ENCODE measurements at places on chromosomes 3 and 15.
A peak's percentile ranks its signal among the peaks of the same experiment; 100 is the strongest.

DNA sequence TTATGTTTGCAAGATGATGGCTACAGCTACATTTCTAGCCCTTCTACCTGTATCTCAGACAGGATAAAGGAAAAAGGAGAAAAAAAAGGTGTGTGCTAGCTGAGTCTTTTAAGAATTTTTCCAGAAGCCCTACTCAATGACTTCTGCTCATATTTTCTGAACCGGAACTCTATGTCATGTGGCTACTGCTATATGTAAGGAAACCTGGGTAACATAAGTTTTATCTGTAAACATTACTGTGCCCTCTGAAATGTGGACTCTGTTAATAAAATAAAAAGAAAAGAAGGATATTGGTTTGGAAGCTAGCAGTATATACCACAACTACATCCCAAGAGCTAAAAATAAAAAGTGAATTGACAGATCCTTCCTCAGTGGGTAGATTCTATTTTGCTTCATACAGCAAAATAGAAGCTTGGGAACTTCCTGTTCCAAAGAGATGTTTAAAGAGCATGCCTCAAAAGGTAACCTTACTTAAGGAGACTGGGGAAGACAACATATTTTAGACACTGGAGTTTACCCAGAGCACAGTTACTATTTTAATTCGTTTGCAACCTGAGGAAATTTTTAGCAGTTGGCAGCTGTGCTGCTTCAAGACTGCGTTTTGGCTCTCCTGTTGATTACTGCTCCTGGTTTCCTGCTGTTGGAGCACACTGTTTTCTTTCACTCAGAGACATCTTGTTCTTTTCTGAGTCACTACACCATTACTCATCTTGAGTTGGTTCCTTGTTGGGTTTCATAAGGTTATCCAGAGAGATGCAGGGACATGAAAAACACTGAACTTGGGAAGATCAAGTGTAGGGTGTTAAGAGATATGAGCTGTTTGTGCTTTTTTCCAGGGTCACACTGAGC lies 280.7 kb downstream of the NFKBIZ start:
- peak; percentile 66 for DNase-seq

DNA sequence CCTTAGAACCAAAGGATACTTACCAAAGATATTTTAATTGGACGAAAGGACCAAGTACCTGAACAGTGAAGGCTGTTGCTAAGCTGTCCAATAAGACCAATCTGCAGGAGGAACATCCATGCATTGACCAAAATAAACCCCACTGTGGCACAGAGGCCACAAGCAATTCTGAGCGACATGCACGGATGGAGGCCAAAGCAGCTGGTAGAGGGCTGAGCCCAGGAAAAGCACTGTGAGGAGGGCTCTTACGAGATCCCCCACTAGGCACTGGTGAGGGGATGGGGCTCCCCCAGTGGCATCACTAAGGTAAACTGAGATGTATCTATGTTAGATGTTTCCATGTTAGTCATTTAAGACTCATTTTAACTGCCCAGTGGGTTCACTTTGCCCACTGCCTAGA lies 720.2 kb upstream of the LMCD1 start:
- DNase-seq: no peak

GRCh38 chr3:17645074-17645698 lies 97.2 kb downstream of the TBC1D5 start:
- peak; percentile 70 for DNase-seq

GRCh38 chr15:25971053-25971452 lies 107.9 kb upstream of the ATP10A start:
- peak; percentile 1 for DNase-seq

GRCh38 chr15:63880744-63881143 lies 47.0 kb upstream of the HERC1 start:
- DNase-seq: no peak

DNA sequence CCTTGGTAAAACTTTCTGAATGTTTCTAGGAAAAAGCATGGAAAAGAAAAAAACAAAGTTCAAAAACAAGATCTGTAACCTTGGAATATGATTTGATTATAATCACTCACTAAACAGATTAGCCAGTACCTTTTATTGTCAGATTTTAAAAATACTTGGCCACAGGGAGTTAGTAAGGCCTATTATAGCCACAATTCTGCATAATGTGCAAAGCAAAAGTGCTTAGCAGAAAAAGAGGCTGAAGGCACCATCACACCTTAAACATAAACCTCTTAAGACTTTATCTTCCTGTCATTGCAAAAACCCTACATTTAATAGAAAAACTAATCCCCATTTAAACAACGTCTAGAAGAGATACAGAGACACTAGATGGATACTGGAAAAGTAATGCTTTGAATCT lies 41.8 kb downstream of the CHSY1 start:
- DNase-seq: no peak

DNA sequence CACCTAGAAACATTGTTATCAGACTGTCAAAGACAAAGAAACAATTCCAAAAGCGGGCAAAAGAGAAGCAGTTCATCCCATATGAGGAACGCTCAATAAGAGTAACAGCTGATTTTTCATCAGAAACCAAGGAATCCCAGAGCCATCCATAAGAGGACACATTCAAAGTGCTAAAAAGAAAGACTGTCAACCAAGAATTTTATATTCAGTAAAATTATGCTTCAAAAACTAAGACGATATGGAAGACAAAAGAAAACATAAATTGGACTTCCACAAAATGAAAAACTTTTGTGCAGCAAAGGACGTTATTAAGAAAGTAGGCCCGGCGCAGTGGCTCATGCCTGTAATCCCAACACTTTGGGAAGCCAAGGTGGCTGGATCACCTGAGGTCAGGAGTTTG lies 4.0 kb downstream of the LEO1 start:
- DNase-seq: no peak

DNA sequence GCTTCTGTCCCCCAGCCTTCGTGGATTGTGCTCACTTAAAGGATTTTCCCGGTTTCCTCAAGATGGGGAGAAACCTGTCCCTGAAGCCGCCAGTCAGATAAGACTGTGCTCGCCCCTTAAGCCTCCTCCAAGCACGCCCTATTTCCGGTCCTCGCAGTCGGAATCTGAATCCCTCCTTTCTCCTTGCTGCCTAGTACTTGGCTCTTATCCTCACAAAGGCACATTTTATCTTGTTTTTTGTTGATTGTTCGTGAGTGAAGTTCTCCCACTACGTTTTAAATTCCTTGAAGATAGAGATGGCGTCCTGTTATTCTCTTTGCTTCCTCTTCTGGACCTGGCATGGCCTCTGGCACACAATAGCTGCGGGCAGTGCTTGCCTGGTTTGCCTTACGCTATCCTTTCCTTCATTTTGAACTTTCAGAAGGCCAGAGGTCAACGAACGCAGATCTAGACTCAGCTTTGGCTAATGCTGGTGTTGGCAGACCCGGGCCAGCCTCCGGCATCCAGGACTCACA lies 1.7 kb downstream of the CLDN11 start:
- peak; percentile 50 for DNase-seq

- no peak for DNase-seq
Measured at GRCh38 chr3:15637131-15637951, 35.8 kb downstream of the BTD start.

DNA sequence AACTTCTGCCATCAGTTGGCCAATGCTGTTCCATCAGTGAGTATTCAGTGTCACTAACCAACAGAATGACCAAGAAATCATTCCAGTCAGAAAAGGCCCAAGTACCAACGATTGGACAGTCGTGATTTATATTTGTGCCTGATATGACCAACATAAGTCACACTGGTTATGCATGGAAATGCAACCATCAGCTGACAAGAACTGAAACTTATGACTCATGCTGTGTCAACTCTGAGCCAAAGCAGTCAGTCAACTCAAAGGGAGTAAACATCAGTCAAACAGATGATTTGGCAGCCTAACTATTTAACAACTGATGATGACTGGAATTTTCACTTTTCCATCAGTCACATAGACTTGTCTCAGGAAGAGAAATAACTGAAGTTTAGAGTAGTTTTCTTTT lies 142.4 kb downstream of the ANXA2 start:
- peak; percentile 6 for DNase-seq

GRCh38 chr3:38566215-38566528 lies 70.0 kb downstream of the EXOG start:
- no peak for DNase-seq

DNA sequence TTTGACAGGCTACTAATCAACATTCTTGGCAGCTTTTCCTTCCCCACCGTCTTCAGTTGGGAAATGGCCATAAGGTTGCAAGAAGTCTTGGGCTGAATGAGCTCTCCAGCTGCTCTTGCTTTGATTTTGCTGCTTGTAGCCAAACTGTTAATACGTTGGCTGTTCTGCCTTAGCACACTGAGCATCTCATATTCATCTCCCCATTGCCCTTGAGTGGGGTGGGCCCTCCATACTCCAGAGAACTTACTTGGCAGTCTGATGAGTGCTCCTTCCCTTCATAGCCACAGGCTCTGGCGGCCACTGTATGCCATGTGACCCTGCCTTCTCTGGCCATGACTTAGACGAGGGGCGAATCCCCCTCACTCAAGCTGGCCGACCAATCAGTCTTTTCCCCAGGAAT lies 25.8 kb upstream of the PAQR5 start:
- DNase-seq: no peak

- peak; percentile 29 for DNase-seq
Measured at GRCh38 chr15:52790169-52790708, at the start of gene ONECUT1. TSS of gene ONECUT1 (minus strand) at chr15:52790336. CDS start at chr15:52789884, 452 bp downstream.

DNA sequence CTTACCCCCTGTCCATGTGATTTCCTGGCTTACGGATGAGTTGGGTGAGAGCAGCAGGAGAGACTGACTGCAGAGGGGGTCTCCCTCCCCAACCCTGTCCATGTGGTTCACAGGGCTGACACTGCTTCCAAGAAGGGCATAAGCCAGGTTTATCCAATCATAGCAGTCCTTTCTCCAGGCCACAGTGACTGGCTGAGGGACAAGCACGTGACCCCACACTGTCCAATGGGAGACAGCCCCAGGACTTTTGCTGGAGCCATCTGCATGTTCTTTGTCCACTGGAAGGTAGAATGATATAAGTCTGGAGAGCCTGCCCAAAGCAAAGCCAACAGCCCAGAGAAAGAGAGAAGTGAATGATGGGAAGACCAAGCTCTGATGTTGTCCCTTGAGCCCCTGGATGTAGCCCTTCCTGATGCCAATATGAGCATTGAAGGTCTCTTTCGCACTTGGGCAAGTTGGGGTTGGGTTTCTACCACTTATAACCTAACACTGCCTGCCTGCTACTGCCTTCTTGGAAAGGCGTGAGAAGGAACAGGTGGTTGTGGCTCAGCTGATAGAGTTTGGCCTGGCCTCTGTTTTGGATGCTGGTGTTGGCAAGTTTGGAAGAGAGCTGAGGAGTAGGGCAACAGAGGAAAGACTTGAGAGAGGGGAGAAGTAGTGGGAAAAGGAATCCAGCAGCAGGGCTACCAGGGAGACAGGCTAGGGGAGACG lies 41.3 kb upstream of the GRIP2 start:
- no peak for DNase-seq

DNA sequence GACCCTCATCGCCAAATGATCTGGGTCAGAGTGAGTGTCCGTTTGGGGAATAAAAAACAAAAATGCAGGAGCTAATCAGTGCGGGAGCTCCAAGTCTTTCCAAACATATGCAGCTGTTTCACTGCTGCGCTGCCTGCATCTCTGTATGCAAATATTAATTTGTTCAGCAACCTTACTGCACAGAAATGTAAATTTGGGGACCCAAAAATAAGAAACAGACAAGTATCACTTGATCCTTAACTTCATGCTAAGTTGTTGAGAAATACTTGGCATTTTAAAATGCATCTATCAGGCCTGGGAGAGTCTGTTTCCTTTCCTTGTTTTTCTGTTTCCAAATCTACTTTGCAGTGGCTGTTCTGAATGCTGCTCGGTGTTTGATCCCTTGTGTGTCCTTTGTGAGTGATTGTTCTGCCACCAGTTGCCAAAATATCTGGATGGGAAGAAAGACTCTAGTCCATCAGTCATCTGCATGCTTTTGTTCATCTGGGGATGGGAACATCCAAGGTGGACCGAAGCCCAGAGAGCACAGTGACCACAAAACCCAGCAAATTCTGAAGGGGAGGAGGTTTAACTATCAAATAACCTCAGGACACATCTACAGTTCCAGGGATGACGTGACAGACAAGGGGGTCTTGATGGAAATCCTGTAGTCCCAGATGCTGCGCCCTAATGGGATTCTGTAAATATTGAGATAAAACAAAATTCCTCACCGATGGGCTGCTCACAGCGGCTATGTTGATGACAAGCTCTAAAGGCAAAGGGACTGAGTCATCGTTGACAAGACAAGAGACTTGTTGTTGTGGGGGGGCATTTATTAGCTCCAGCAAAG lies 199.5 kb upstream of the WNT5A start:
- DNase-seq: peak; percentile 83

DNA sequence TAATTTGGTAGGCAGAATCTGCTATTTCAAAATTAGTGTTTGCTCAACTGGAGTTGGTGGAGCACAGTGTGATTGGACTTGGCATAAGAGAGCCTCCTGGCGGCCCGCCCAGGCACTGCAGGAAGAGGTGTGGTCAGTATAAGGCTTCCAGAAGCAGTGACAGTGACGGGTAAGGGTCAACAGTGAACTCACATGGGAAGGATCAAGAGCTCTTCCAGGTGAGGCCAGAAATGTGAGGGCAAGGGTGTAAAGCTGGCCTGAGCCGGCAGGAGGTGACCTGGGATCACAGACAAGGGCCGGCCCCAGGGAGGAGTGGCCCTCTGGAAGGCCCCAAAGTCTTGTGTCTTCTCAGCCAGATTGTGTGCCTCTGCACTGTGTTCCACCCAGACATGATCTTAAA lies 93.2 kb upstream of the RNF7 start:
- DNase-seq: peak; percentile 44

DNA sequence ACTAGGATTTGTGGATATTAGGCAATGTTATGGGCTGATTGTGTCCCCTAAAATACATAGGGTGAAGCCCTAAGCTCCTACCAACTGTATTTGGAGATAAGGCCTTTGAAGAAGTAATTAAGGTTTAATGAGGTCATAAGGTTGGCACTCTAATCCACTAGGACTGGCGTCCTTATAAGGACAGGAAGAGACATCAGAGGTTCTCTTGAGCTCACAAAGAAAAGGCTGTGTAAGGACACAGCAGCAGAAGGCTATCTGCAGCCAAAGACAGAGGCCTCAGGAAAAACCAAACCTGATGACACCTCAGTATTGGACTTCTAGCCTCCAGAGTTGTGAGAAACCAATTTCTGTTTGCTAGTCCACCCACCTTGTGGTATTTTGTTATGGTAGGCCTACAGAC lies 416.7 kb downstream of the ZBTB20 start:
- no peak for DNase-seq

GRCh38 chr3:34264337-34265041 lies 466.1 kb downstream of the PDCD6IP start:
- DNase-seq: no peak

GRCh38 chr3:152254041-152254440 lies 14.7 kb upstream of the MBNL1 start:
- DNase-seq: no peak

- no peak for DNase-seq
Measured at GRCh38 chr3:89368846-89369245, 261.4 kb downstream of the EPHA3 start.

DNA sequence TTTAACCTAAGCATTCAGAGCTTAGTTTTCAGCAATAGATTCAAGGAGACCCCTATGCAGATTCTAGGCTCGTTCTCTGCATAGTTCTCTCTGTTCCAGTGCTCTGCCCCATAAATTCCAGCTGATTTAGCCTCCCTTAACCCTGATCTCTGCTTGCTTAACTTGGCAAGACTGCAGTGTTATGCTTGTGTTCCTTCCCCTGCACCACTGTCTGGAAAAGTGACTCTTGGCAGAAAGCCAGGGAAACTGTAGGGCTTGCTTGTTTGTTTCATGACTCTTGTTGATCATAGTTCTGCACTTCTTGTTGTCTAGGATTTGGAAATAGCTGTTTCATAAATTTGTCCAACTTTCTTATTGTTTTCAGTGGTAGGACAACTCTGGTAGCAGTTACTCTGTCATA lies 40.1 kb downstream of the ANAPC13 start:
- DNase-seq: no peak

- DNase-seq: no peak
Measured at GRCh38 chr3:187061748-187062147, 77.5 kb downstream of the RPL39L start.

- DNase-seq: no peak
Measured at GRCh38 chr15:95584088-95584487, 746.4 kb upstream of the NR2F2 start.

Measured in fibroblast of upper back skin (primary cell).